ENCODE measurements at places on chromosomes 1 and 21.

GRCh38 chr1:215595231-215595630 lies 28.1 kb downstream of the KCTD3 start:
- DNase-seq: no peak

DNA sequence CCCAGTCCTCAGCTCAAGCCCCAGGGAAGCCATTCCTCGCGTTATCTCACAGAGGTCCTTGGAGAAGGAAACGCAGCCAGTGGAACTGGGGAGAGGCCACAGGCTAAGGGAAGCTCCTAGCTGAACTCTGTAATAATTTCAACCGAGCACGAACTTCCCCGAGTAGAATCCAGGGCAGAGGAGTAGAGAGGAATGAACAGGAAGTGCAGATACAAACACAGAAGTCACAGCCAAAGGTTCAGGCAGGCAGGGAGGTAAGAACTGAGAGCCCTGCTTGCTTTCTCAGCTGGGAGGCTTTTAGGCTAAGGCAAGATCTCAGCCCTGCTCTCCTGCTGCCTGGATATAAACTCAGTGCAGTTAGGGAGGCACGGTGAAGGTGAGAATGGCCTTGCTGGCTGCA lies 23.7 kb downstream of the WARS2 start:
- no peak for DNase-seq

DNA sequence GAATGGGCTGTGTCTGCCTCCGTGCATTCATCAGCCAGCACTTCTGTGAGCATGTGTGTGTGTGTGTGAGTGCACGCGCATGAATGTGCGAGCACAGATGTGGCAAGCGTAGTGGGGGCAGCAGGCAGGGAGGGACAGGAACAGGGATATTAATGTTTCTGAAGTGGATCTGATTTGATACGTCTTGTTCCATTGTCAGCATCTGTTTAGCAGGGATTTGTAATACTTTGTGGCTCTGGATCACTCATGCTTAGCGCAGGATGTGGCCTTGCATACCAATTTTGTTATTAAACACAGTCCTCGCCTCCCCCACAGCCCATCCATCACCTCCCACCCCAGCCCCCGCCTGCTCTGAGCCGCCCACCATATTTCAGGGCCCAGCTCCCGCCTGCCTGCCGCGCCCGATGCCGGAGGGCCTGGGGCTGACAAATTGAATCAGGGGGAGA lies 52.4 kb downstream of the TMEM53 start:
- DNase-seq: no peak

DNA sequence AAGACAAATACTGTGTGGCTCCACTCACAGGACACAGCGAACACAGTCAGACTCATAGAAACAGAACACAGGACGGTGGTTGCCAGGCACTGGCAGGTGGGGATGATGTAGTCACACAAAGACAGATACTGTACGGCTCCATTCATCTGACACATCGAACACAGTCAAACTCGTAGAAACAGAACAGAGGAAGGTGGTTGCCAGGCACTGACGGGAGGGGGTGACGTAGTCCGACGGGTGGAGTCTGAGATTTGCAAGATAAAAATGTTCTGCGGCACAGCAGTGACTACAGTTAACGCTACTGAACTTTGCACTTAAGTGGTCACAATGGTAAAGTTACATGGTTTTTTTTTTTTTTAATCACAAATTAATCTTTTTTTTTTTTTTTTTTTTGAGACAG lies 18.7 kb downstream of the C21orf58 start:
- no peak for DNase-seq

DNA sequence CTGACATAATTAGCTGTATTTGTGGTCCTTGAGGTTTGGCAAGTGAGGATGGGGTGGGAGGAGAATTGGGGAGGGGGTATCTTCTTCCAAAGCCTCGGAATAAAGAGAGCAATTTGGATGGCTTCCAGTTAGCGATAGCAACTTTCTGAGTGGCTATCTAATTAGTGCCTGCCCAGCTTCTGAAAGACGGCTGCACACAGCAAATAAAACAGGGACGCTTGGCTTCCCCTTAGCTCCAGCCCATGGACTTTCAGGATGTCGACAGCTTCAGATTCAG lies 31.1 kb downstream of the KLHDC7A start:
- DNase-seq: no peak

DNA sequence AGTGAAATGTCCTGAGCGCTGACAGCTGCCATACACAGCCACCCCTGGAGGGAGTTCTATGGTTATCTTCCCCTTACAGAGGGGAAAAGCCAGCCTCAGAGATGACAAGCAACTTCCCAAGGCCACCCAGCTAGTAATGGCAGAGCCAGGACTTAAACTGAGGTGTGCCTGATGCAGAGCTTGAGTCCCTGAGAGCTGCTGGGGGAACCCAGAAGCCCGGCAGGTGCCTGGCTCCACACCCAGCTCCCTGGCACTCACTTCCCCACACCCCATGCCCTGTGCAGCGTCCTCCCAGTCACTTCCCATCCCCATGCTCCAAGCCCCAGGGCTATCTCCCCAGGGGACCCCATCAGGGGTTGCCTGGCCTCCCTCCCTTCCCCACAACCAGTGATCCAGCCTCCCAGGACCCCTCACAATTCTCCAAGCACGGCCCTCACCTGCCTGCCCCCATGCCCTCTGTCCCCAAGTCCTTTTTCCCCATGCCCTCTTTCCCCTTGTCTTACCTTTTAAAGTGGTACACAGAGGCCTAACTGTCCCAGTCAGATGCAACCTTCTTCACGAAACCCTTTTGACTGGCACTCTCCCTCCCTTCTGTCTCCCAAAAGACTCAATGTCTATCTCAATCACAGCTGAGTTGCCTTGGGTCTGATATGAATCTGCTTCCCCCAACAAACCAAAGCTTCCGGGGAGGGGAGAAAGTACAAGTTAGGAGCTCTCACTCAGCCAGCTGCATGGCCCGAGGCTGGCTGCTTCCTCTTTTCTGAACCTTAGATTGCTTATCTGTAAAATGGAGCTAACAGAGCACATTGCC lies 39.8 kb upstream of the LRP8 start:
- no peak for DNase-seq

GRCh38 chr1:159841749-159842148 lies 15.1 kb downstream of the SLAMF8 start:
- DNase-seq: no peak

- no peak for DNase-seq
Observed at GRCh38 chr1:165047994-165048393, 308.5 kb downstream of the LMX1A start.

DNA sequence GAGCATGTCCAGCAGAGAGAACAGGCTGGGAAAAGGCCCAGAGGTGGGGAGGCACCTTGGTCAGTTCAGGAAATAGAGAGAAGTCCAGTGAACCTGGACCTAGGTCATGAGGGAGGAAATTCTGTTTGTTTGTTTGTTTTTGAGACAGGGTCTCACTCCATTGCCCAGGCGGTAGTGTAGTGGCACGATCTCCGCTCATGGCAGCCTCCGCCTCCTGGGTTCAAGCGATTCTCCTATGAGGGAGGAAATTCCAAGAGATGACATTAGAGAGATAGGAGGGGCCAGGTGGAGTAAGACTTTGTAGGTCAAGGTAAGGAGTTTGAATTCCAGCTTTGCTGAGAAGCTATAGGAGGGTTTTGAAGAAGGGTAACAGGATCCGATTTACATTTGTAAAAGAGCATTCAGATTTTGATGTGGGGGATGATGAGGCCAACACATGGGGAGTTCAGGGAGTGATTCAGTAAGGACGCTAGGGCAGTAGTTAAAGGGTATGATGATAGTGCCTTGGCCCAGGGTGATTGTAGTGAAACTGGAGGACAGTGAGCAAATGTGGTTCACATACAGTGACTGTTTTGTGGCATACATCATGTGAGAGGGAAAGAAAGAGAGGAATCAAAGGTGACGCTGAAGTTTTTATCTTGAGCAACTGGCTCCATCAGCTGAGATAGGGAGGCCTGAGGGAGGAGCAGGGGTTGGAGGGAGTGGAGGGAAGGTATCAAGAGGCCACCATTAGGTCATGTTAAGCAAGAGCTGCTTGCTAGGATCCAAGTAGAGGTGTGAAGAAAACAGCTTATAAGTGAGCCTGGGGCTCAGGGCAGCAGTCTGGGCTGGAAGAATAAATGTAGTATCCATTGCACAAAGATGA lies 8.3 kb upstream of the TRABD2B start:
- DNase-seq: no peak

DNA sequence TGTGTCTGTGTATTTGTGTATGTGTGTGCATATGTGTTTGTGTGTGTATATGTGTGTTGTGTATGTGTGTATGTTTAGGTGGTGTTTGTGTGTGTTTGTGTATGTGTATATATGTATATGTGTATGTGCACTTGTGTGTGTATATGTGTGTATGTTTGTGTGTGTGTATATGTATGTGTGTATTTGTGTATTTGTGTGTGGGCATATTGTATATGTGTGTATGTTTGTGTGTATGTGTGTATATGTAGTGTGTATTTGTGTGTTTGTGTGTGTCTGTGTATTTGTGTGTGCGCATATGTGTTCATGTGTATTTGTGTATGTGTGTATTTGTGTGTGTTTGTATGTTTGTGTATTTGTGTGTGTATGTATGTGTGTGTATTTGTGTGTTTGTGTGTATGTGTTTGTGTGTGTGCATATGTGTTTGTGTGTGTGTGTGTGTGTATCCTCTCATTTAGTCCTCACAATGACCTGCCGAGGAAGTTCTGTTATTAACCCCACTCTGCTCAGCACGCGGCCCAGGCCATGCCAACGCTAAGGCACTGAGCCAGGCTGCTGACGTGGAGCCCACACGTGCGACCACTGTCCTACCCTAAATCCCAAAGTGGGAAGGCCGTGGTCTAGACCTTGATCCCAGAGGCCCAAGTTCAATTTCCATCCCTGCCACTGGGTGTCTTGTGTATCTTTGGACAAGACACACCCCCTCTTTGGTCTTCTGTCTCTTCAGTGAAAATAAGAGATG lies 43.2 kb upstream of the TMEM51 start:
- DNase-seq: no peak

GRCh38 chr1:44662683-44663030 lies 11.6 kb downstream of the TMEM53 start:
- DNase-seq: no peak
